ENCODE measurements at places on chromosomes 4 and X. TPM values are rescaled to one million over a fixed set of nuclear protein-coding genes. Genes with fewer than 3 reads are reported as not detected.

- DNase-seq = no peak
- no peaks in the 10 kb centered on the region for H3K4me1 ChIP-seq
- H3K36me3 ChIP-seq = no peaks in the 10 kb centered on the region
- H3K27ac ChIP-seq = peak overlapping the region; percentile 81
- H3K4me3 ChIP-seq = peak overlapping the region; percentile 69
Measured at GRCh38 chrX:80808881-80809411, 731 bp downstream of the BRWD3 start.

GRCh38 chrX:102599951-102600579, 750 bp downstream of the ARMCX5 start:
- H3K36me3 ChIP-seq = no peaks in the 10 kb centered on the region
- H3K4me1 ChIP-seq = no peaks in the 10 kb centered on the region
- H3K27ac ChIP-seq = peak overlapping the region; percentile 71
- peak overlapping the region; percentile 52 for H3K4me3 ChIP-seq

DNA sequence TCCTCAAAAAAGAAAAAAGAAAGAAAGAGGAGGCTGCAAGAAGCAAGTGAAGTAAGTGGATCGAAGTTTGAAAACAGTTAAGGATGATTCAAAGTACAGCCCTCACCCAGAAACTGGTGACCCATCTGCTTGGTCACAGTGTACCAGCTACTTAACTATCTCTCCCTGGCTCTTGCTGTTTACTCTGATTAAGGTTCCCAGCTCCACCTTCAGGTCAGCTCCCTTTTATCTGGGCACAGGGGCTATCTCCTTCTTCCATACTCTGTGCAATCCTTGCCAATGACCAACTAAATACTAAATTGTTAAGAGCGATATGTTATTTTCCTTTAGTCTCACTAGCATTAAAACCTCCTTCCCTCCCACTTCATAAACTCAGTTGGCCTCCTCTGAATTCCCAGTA, 81.5 kb upstream of the SMIM10 start:
- H3K36me3 ChIP-seq = no peaks in the 10 kb centered on the region
- DNase-seq = no peak
- H3K4me3 ChIP-seq = no peak overlapping the region
- H3K27me3 ChIP-seq = no peaks in the 10 kb centered on the region

The CYLC1 gene
- total RNA-seq = not detected

The FAM47A gene
- not detected for total RNA-seq

Data from right atrium auricular region (tissue), 2 donors.